ENCODE measurements at places on chromosomes 1 and 21.

- no peak for DNase-seq
Measured at GRCh38 chr1:164562947-164563520, 4.0 kb downstream of the PBX1 start.

GRCh38 chr1:5978452-5978851, 13.8 kb downstream of the NPHP4 start:
- DNase-seq = peak; percentile 28

DNA sequence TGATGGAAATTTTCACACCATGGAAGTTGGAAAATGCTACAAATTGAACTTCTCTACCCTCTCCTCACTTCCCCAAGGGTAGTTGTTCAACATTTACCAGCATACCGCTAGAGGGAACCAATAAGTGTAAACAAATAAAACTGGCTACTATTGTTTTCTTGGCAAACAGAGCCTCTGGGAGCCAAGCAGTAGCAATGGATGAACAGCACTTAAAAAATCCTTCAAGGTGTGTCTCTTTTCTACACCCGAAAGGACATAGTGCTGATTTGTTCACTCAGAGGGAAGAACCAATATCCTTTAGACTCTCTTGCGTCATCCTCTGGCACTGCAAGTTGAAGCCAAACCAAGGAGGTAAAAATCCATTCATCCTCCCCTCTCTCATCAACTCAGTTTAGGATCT, 161.5 kb downstream of the TBX15 start:
- no peak for DNase-seq

- DNase-seq = no peak
Measured at GRCh38 chr1:168243198-168243597, 17.4 kb downstream of the SFT2D2 start.

- peak; percentile 7 for DNase-seq
Measured at GRCh38 chr1:18360251-18360650, 120.5 kb upstream of the KLHDC7A start.

GRCh38 chr21:45421846-45422775, 17.1 kb downstream of the COL18A1 start:
- no peak for DNase-seq

DNA sequence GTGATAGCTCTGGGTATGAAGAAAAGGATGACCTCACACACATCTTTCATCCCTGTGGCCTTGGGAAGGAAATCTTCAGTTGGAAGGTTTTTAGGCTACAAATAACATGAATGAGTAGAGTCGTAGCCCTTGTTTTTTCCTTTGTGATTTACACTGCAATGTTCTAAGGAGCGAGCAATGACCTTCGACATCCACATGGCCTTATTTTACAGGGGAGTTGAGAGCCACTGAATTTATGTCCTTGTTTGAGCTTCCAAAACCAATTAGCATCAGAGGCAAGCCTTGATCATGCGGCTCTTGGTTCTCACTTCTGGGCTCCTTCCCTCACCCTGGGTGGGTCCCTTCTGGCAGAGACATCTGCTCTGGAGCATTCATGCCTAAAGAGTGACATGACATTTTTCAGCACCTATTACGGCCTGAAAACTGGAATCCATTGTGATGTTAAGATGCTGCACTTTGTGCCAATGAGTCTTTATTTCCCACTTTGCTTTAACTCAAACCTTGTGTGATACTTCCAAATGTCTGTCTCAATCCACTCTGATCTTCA, 70.5 kb upstream of the RUNX1 start:
- no peak for DNase-seq

DNA sequence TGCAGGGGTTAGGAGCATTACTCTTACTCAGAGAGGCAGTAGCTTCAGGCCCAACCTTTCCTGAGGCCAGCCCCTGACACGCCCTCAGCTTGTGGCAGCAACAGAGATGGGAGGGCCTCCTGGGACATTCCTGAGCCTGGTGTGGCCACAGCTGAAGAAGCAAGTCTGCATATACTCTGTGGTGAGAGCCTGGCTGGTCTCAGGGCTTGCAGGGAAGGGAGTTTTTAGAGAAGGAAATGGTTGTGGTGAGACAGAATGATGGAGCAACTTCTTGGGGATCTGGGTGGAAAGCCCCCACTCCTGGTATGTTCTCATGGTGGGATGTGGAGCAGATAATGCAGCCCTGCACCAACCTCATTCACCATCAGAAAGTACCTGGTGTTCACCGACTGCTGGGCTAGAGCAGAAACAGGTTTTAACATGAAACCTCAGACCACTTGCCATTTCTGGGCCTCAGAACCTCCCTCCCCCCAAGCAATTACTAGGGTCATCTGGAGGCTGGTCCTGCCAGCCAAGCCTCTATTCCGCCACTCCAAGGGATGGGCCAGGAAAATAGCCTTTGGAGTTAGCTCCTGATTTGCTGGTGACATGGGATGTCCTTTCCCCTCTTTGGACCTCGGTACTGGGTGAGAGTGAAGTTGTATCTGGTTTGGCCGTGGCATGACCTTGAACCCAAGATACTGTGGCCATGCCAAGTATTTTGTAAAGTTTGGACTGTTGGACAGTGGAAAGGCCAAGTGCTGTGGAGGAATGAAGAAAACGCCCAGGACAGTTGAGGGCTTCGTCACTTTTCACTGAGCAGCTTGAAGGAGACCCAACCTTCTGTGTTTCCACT, 28.1 kb upstream of the RNF19B start:
- peak; percentile 96 for DNase-seq

GRCh38 chr1:87034351-87034750, 119.9 kb downstream of the HS2ST1 start:
- no peak for DNase-seq

DNA sequence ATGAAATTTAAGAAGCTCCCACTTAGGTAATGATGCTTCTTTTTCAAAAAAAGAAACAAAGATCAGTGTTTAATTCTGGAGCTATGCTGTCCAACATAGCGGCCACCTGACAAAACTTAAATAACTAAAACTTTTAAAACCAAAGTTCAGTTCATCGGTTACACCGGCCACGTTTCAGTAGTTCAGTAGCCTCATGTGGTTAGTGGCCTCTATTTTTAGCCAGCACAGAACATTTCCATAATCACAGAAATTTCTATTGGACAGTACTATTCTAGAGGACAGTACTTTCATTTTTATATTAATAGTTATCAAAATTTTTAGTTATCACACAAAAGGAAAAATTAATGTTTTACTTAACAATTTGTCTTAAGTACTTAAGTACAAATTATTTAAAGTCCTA, 141.0 kb downstream of the USP25 start:
- no peak for DNase-seq

DNA sequence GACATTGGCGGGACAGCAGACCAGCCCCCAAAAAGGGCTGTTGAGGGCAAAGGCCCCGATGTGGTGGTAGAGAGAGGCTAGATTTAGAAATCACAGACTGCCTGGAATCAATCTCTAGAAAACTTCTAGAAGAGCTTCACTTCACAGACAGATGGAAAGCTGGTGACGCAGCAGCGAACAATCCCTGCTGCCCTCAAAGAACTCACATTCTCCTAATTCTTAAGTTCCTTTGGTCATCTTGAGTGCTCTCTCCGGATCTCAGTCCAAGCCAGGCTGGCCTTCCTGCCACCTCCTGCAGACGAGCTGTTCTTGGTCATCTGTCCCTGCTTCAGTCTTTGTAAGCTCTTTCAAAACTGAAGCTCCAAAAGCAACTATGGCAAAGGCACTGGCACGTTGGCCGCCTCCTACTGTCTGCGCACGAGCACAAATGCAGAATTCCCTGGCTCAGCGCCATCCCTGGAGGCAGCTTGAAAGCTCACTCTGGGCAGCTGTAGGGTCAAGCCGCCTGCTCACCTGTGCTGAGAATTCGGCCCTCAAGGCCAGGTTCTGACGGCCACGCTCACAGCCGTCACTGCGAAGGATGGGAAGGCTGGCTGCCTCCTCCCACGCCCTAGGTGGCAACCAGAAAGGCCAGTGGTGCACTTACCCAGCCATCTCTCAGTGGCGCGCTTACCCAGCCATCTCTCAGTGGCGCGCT, 110.6 kb downstream of the NPHP4 start:
- no peak for DNase-seq

DNA sequence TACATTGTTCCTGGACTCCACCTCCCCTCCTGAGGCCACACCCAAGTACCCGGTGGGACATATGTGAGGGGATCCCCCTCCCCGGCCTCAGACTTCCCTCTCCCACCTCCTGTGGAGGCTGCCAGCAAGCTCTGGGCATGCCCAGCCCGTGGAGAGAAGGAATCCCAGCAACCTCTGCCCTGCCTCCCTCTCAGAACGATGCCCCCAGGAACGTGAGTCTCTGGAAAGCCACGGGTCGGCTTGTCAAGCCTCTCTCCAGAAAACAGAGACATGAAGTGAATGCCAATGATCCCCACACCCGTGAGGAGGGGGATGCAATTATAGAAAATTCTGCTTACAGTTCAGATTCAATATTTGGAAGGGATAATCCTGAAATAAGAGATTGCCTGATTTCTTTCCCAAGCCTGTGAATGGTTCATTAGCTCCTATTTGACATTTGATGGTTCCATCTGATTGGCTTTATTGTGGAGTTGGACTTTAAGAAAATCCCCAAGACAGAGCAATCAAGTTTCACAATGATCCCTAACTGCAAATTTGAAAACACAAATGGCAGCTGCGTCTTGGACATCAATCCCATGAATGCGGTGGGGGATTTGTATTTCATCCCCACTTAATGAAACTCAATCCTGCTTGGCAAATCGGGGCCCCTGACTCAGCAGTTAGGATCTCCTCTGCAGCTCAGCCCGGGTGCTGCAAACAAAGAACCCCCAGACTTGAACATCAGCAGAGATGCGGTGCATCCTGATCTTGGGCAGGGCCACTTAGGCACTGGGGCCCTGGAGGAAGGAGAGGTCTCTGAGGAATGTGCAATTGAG, 9.1 kb upstream of the GUCA2B start:
- DNase-seq = no peak

- no peak for DNase-seq
Measured at GRCh38 chr21:24323536-24323935, 1283.7 kb downstream of the MRPL39 start.

DNA sequence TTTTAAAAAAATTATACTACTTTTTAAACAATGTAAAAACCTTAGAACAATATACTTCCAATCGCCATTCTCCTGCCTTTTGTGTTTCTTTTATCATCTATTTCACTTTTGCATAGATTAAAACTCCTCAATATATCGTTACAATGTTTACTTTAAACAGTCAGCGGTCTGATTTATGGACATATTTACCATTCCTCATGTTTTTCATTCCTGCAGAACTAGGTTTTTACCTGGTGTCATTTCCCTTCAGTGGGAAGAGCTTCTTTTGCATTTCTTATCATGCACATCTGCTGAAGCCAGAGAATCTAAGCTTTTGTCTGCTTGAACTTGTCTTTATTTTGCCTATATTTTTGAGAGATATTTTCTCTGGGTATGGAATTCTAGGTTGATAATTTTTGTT, 277.4 kb upstream of the PLXNA2 start:
- DNase-seq = no peak

- no peak for DNase-seq
Measured at GRCh38 chr21:44903689-44904088, 17.0 kb downstream of the ITGB2 start.

DNA sequence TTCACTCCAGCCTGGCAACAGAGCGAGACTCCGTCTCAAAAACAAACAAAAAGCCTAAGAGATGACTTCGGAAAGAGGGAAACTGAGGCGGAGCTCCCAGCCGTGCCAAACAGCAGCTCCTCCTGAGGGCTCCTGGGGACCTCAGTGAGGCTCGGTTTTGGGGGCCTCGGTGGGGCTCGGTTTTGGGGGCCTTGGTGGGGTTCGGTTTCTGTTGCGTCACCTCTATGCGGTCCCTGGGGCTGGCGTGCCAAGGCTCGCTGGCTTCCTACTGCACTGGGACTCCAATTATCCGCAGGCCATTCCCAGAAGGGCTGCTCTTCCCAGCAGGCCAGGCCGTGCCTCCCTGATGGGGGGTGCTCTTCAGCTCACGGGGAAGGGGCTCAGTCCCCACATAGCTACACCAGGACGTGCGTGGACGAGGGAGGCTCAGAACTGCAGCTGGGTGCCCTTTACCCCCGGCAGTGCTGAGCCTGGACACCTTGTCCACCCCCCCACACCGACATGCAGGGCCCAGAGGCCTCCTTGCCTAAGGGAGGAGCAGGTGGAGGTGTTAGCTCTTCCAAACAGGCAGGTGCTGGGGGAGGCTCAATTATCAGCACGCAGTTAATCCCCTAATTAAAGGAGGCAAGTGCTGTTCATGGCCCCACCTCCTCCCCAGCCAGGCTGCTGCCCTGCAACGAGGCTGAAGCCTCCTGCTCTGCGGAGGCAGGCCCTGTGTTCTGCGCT, 5.1 kb upstream of the C1orf159 start:
- no peak for DNase-seq

DNA sequence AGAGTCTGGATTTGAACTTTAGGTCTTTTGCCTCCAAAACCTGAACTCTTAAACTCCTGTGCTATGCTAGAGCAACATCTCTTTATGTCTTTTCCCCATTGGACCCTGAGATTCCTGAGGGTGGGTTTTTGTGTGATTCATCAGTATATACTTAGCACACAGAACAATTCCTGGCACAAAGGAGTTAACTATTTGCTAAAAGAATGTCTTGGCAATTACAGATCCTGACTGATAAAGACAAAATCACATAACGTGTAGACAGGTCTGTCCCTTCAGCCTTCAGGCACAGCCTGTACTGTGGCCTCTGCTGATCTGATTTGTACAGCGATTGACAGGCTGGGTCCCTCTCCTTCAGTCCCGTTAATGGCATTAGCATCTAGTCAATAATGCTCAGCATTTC, 162.4 kb upstream of the BEND5 start:
- no peak for DNase-seq

DNA sequence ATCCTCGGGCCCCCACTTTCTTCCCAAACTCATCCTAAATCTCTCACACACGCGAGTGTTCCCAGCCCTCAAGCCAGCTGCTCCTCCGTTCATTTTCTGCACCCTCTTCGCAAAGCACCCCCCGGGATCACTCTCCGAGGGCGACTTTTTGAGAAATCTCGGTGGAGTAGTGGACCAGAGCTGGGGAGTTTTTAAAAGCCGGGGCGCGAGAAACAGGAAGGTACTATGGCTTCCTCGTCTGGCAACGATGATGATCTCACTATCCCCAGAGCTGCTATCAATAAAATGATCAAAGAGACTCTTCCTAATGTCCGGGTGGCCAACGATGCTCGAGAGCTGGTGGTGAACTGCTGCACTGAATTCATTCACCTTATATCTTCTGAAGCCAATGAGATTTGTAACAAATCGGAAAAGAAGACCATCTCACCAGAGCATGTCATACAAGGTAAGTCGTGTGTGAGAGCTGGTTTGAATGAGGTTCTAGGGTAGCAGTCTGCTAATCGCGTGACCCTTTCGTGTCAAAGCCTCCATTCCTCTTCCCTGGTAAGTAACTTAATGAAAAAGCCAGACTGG, 800 bp downstream of the DR1 start:
- DNase-seq = peak; percentile 58

DNA sequence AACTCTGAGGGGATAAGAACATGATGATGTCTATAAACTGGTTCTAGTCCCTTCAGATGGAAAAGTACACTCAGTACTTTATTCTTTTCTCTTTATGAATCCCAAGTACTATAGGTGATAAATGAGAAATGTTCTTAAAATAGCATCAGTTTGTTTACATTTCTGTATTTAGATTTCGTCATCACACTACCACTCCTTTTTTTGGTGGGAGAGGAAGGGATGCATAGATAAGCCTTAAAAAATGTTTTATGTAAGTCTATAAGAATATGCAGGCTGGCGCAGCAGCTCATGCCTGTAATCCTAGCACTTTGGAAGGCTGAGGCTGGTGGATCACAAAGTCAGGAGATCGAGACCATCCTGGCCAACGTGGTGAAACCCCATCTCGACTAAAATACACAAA, 144.8 kb downstream of the USP25 start:
- DNase-seq = no peak

GRCh38 chr1:27299385-27300271, 22.3 kb upstream of the TMEM222 start:
- peak; percentile 99 for DNase-seq
